T-helper 17 cell (primary cell): ENCODE measurements at places on chromosomes 5 and 9.

DNA sequence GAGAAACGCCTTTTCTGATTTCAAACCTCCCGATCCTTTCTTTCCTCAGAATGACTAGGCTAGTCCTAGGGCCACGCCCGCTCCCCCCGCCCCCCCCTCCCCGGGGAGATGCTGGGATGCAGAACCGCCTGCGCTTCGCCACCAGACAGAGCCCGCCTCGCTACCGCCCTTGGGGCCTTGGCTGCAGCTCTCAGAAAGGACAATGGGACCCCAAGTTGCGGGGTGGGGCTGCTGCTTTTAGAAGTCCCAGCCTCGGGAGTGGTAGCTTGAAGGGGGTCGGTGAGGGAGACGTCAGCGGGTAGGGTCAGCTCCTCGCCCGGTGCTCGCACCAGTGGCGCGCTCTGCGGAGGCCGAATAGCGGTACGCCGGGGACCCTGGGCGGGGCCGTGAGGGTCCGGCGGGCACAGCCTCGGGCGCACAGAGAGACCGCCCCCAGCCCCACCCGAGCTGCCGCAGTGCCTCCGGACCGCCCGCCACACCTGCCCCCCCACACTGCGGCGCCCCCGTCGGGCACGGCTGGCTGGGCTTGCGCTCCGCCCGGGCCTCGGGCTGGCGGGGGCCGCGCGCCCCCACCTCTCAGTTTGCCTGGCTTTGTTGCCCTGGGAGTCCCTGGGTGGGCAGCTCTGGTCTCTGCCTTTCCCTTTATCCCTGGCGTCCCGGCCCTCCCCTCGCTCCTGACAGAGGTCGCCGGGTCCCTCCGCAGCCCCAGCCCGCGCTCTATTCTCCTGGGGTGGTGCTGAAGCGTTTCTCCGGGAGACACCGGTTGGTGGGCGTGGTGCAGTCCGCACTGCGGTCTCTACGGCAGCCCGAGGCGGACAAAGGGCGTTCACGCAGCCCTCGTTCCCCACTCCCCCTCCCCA lies 1.2 kb downstream of the MAP1B start:
- DNase-seq: no peak

- DNase-seq: no peak
Observed at GRCh38 chr9:110545705-110546104, 33.8 kb downstream of the SVEP1 start.

DNA sequence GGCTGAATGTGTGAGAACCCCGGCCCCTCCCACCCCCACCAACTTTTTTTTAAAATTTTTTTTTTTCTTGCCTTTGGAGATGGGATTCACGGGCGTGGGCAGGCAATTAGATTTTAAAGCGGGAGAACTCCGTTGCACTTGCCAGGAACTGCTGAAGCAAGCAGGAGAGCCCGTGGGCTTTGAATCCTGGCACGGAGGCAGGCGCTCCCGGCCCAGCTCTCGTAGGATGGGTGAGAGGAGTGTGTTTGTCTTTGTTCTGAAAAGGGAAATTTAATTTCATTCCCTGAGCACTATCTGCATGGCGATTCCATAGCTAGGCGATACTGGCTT lies 54.3 kb upstream of the BOD1 start:
- DNase-seq: no peak

DNA sequence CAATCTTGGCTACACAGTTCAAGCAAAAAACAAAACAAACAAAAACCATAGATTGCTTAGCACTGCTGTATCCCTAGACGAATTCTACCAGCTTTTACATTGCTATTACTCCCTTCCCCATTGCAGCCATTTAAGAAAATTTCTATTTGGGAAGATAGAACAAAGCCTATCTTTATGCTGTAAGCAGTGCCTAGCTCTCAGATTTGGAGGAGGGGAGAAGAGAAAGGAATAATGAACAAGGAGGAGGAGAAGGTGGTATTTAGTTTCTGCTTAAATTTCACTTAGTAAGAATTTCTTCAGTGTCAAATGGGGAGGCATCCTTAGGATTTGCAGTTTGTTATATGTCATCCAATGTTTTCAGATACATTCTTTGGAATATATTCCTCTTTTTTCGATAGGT lies 16.2 kb upstream of the TLE1 start:
- no peak for DNase-seq

GRCh38 chr5:179772351-179772750 lies 21.4 kb upstream of the LTC4S start:
- no peak for DNase-seq

GRCh38 chr5:105726093-105726492 lies 1944.6 kb downstream of the EFNA5 start:
- DNase-seq: no peak

DNA sequence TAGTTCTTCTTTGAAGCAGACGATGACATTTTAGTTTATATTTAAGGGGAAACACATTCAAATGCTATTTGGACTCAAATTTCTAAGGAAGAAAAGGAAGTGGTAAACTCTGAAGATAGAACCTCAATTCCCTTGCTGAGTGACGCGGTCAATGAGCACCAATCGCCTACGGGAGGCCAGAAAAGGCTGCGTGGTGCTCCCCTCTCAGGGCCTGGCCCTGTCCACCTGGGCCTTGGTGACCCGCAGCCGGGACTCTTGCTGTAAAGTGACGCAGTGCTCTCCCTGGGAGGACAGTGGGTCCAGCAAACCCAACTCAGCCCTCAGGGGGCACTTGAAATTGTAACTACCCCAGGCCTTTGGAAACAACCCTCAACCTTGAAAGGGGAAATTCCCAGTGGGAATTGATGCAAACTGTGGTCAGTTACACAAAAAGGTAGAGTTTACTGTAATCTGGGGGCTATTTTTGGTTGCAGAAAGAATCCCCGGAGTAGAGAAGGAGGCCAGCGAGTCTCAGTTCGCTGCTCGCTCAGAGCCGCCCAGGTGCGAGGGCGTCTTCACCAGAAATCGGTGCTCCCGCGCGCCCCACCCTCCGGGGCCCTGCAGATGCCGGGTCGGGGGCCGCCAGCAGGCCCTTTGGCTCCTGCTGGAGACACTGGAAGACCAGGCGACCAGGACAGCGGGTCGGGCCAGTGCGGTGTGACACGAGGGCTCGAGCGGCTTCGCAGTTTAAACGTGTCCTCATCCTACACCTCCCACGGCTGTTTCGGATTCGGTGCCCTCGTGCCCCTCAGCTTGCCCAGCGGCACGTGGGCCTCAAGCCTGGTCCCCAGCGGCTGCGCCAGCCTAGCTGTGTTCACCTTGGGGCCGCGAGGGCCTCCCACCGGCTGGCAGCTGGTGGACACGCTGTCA lies 1.4 kb upstream of the ANKRD33B start:
- no peak for DNase-seq

DNA sequence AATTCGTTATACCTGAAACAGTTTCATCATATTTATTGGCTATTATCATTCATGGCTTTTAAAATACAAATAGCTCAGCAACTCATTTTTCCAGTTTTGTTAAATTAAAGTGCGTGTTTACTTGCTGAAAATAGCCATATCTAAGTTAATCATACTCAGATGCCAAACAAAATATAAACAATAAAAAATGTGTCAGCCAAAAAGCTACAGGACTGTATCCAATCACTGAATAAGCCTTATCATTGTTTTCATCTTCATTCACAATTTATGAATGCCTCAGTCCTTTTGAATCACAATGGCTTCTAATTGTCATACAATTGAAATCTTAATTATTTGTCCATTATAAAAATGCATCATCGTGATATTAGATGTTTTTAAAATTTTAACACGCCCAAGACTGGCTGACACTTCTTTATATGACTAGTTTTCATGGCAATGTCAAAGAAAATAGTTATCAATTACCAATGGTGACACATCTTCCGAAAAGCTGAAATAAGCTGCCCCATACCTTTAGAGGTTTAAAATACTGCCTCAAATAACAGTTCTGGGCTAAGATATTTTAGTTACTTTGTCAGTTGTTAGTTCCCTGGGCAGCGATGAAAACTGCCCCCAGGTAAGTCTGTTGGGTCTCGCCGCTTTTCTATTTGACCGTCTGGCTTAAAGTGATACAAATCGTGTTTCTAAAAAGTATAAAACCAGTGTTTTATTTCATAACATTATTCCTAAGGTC lies 1.8 kb downstream of the NFIB start:
- no peak for DNase-seq

- DNase-seq: no peak
Observed at GRCh38 chr9:115207003-115207836, 89.3 kb upstream of the TNC start.

DNA sequence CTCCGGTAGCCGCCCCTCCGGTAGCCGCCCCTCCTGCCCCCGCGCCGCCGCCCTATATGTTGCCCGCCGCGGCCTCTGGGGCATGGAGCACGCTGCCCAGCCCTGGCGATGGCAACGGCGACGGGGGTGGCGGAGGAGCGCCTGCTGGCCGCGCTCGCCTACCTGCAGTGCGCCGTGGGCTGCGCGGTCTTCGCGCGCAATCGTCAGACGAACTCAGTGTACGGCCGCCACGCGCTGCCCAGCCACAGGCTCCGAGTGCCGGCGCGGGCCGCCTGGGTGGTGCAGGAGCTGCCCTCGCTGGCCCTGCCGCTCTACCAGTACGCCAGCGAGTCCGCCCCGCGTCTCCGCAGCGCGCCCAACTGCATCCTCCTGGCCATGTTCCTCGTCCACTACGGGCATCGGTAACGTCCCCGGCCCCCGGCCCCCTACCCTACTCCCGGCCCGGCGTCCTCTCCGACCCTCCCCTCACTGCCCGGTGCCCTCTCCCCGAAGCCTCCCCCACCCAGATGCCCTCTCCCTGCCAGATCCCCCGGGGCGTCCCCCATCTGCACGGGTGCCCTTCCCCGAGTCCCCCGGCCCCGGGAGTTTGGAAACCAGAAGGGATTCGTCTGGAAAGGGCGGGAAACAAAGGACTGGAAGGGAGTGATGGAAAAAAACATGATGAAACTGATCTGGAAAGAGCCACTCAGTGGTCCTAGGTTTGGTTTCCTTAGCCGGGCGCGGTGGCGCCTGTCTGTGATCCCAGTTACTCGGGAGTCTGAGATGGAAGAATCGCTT lies 417 bp downstream of the SRD5A1 start:
- DNase-seq: no peak

DNA sequence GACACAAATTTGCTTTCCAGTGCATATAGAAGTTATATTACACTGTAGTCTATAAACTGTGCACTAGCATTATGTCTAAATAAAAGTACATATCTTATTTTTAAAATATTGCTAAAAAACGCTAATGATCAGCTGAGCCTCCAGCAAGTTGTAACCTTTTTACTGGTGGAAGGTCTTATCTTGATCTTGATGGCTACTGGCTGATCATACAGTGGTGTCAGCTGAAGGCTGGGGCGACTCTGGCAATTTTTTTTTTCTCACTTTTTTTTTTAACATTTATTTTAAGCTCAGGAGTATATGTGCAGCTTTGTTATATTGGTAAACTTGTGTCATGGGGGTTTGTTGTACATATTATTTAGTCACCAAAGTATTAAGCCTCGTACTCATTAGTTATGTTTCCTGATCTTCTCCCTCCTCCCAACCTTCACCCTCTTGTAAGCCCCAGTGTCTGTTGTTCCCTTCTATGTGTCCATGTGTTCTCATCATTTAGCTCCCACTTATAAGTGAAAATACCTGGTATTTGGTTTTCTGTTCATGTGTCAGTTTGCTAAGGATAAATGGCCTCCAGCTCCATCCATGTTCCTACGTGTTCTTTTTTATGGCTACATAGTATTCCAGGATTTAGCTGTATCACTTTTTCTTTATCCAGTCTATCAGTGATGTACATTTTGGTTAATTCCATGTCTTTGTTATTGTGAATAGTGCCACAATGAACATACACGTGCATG lies 38.6 kb upstream of the IFNE start:
- no peak for DNase-seq

- no peak for DNase-seq
Observed at GRCh38 chr5:893137-893506, 438 bp downstream of the TRIP13 start.

DNA sequence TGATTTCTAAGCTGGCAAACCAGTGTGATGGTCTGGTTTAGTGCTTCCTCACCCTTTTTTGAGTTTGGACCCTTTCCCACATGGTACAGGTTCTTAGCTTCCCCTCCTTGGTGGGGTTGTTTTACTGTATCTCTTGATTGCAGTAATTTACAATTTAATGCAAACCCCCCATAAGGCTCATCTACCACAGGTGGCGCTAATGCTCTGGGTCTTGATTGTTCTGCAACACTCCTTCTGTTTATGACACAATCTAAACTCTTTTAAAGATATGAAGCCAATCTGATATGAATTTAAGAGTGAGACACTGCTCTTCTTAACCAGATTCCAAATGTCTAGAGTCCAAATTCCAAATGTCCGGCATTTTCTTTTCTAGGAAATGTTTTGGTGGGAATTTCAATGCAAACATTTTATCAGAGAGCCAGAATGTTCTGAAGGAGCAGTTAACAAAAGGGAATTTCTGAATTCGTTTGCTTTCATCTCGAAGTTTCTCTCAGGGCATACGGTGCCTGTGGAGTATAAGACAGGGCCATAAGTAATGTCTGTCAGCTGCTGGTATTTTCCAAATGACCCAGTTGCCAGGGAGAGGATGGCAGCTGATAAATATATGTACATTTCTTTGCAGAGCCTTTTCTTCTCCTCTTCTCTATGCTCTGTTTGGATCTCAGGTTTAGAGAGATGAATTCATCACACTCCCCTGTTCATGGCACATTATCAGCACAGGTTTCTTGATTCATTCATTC lies 246.8 kb downstream of the ARHGAP26 start:
- DNase-seq: no peak

GRCh38 chr9:11103525-11103924 lies 490.7 kb upstream of the PTPRD start:
- no peak for DNase-seq

DNA sequence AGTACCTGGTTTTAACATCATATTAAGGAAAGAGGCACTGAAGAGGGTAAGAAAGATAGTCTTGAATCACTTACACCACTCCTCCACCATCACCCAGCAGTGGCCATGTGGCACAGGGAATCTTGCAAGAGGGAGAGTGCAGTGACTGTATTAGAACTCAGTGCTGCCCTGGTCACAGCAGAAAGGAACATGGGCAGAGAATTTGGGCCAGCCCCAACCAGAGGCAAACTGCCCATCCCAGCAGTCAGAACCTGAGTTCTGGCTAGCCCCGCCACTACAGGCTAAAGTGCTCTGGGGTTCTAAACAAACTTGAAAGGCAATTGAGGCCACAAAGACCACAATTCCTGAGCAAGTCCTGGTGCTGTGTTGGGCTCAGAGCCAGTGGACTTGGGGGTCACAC lies 16.7 kb upstream of the EFNA5 start:
- DNase-seq: no peak

- DNase-seq: no peak
Observed at GRCh38 chr5:148559461-148559860, 94.9 kb downstream of the HTR4 start.

GRCh38 chr5:166331521-166331920 lies 1959.9 kb upstream of the WWC1 start:
- no peak for DNase-seq

GRCh38 chr9:115717298-115717697 lies 436.3 kb upstream of the PAPPA start:
- DNase-seq: no peak
